Hematopoietic multipotent progenitor cell treated with erythropoietin and hydrocortisone succinate and interleukin-3 and kit ligand, for 6 days (in vitro differentiated cells): ENCODE measurements at places on chromosomes 16 and 17.

DNA sequence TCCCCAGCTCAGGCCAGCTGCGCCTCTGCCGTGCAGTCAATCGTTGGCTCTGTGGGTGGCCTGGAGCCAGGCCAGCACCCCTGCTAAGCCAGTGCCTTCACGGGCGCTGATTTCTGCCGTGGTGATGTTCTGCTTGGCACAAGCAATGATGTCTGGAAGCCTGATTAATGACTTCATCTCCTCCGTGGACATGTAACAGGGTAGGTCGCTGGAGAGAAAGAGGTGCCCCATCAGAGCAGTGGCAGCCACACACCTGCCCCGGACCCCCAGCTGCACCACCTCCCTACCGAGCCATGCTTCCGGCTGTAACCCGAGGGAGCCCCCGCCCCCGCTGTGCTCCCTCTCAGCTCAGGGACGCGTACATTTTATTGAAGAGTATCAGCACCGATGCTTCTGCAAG lies 1.9 kb downstream of the ARL16 start:
- DNase-seq: no peak

- peak; percentile 45 for DNase-seq
Measured at GRCh38 chr16:3170440-3171180, 17.4 kb upstream of the OR1F1 start.

DNA sequence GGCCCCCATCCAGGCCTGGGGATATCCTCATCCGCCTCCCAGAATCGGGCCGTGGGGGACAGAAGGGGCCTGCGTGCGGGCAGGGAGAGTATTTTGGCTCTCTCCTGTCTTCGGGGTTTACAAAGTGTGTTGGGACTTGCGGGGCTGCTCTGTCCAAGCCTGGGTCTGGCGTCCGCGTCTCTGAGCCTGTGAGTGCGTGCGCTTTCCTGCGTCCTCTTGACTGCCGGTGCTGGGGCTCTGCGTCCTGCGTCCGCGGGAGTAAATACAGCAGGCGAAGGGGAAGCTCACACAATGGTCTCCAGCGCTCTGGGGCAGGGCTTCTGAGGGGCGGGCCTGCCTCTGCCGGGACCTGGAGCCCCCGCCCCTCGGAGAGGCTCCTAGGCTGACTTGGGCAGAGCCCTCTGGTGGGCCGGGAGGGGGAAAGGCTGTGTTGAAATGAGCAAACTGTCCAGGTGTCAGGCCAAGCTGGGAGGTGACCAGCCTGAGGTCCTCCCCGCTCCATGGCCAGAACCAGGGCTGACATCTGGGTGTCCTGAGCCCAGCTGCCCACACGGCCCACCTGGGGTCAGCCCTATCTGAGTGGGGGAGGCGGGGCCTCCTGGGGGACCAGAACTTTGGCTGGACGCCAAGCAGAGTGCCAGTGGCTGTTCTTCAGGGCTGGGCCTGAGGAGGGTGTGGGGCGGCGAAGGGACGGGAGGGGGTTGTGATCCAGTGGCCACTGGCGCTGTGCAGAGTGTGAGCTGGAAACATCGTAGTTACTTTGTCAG lies 233.6 kb downstream of the SEC14L1 start:
- DNase-seq: peak; percentile 88

DNA sequence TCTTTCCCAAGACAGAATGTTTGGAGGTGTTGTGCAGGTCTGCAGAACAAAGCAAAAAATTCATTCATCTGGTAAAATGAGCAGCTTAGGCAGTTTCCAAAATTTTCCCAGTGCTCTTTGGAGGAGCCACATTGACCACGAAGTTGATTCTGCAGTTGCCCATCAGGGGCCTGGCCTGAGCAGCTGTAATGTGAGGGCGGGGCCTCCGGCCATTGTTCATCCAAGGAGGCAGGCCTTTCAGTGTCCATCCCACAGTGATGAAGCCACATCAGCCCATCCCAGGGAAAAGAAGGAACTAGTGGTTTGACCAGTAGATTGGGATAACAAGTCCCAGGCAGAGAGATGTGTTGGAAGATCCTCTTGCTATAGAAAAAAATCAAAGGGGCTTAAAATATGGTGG lies 10.1 kb downstream of the UBFD1 start:
- DNase-seq: no peak

GRCh38 chr17:81192386-81193050 lies 26.5 kb upstream of the AATK start:
- DNase-seq: no peak

DNA sequence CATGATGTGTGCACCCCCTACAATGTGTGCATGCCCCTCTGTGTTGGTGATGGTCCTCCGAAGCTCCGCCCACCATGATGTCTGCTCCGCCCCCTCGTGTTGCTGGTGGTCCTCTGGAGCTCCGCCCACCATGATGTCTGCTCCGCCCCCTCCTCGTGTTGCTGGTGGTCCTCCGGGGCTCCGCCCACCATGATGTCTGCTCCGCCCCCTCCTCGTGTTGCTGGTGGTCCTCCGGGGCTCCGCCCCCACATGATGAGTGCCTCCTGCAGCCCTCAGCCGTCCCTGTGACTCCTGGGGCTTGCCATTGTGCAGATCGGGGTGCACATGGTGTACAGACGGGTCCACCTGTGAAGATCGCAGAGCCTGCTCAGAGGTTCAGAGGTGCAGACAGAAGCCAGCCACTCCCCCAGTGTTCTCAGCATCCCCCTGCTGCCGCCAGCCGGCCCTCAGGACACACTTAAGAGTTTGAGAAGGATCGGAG lies 129.1 kb upstream of the CHMP6 start:
- DNase-seq: no peak

GRCh38 chr17:79916991-79917901 lies 78.0 kb upstream of the CBX4 start:
- DNase-seq: no peak

GRCh38 chr17:74633326-74633725 lies 9.8 kb upstream of the CD300E start:
- no peak for DNase-seq

DNA sequence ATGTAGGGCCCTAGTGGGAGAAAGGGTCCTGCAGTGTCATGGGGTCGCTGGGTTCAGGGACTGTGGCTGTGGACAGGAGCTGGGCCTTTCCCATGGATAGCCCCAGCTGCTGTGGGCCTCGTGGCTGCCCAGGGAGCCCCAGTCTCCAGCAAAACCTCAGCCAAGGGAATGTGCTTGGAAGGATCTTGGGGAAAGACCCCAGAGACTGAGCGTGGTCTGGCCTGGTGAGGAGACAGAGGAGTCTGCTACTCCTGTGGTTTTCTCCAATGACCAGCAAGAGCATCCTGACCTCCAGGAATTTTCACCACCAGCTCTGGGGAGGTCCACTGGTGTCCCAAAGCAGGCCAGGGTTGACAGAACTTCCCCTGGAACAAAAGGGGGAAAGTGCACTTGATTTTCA lies 42.3 kb downstream of the RNF112 start:
- DNase-seq: no peak

DNA sequence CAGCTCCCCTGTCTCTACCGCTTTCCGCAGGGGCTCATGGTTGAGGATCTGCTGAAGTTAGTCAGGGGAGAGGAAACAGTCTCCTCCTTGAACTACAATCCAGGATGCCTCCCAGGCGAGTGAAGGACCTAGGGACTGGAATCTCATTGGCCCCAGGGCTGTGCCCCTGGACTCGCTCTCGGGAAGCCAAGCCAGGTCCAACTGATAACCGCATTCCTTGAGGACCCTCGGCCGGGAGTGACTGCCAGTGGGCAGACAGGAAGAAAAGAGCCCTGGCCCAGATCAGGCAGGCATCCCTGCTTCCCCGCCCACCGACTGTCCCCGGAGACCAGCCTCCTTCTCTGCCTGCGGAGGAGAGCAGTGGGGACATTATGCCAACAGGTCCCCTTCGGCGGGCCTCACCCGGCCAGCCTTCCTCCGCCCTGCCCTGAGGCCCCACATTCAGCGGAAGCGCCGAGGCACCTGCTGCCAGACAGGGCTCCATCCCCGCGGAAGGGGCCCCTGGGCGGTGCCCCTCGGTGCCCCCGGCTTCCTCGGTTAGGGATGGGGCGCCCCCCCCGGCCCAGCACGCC lies 776 bp downstream of the LRRC75A start:
- DNase-seq: peak; percentile 32

- no peak for DNase-seq
Measured at GRCh38 chr16:57564571-57565270, 22.3 kb downstream of the ADGRG5 start.

GRCh38 chr17:54435966-54436365 lies 464.7 kb upstream of the TOM1L1 start:
- no peak for DNase-seq

DNA sequence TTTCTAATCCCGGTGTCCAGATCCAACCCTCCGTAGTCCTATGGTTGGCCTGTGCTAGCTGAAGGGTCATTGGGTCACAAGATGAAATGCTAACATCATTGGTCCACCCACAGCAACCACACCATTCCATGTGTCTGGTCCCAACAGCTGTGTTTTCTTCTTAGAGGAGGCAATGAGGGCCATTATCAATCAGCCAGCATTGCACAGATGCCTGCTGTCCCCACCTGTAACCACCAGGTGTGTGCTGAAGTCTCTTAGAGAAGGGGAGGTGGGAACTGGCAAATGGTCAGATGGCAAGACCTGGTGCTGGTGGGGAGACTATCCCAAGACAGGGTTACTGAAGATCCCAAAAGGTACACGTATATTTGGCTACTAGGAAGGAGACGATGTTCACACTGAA lies 37.4 kb downstream of the HIC1 start:
- no peak for DNase-seq

DNA sequence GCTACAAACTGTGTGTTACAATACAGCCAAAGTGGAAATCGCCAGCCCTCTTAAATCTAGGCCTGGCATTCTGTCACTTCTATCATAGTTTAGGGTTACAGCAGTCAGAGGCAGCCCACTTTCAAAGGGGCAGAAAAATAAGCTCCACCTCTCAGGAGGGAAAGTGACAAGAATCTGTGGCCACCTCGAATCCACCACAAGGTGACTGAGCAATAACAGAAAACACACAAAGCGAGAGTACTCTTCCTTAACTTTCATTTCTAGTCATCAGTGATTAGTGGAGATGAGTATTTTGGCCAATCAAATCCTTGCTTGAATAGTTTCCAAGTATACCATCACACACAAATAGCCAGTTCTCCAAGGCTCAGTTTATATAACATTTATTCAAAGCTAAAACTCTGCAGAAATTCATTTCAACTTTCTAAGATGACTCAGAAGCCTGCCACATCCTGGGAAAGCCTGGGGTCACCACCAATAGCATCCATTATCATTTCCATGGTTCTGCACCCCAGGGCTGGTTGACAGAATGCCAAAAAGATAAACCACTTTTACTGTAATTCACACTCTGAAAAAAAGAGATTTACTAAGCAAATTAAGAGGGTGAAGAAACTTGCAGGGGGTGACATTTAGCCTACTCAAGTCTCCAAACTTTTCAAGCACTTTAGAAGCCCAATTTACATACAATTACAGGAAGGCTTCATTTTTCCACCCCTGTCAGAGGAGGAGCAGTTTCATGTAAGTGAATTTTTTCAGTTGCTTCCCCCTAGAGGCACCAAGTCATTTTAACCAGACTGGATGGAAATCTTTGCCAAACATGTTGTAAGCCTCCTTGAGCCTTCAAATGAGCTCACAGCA lies 66.8 kb downstream of the SALL1 start:
- no peak for DNase-seq

DNA sequence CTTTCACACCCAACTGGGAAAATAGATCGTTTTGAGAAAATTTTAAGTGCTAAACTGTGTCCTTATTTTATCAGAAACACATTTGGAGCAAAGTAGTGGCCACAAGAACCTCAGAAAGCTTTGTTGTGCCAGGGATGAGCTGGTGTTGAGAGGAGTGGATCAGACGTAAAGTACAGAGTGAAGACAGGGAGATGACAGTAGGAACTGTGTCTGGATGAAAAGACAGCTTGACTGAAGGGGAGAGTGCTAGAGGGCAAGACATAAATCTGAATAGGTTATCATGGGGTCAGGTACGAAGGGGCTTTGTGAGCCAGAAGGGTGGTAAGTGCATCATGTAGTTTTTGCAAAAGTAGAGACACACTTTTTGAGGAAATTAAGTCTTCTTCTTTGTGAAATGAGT lies 39.3 kb upstream of the CARMIL2 start:
- no peak for DNase-seq

GRCh38 chr17:17220529-17220928 lies 14.4 kb upstream of the PLD6 start:
- DNase-seq: no peak

DNA sequence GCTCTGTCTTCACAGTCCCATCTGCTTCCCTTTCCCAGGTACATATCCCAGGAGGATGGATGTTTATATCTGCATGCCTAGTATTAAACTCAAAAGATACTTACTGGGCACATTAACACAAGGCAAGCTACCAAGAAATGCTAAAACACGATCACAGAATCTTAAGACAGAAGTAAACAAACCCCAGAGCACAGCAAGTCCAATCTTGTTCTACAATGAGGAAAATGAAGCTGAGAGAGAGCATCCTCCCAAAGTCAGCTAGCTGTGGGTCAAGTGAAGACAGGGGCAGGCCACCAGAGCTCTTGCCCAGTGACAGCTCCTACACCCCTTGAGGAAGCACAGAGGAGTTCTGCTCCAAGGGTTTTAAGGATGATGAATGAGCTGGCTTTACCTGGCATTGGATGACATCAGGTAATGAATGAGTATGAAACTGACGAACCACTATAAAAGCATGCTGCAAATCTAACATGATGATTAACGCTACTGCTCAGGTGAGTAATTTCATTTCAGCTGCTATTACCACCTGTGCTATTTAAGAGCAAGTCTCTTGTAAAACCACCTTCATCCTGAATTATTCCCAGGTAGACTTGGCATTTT lies 20.3 kb downstream of the XPO6 start:
- DNase-seq: no peak

GRCh38 chr17:50122945-50123344 lies 7.0 kb downstream of the SAMD14 start:
- DNase-seq: no peak

- peak; percentile 79 for DNase-seq
Measured at GRCh38 chr17:36597226-36597625, 4.2 kb upstream of the MRM1 start.

- DNase-seq: no peak
Measured at GRCh38 chr16:11604783-11605563, 18.3 kb upstream of the LITAF start.

DNA sequence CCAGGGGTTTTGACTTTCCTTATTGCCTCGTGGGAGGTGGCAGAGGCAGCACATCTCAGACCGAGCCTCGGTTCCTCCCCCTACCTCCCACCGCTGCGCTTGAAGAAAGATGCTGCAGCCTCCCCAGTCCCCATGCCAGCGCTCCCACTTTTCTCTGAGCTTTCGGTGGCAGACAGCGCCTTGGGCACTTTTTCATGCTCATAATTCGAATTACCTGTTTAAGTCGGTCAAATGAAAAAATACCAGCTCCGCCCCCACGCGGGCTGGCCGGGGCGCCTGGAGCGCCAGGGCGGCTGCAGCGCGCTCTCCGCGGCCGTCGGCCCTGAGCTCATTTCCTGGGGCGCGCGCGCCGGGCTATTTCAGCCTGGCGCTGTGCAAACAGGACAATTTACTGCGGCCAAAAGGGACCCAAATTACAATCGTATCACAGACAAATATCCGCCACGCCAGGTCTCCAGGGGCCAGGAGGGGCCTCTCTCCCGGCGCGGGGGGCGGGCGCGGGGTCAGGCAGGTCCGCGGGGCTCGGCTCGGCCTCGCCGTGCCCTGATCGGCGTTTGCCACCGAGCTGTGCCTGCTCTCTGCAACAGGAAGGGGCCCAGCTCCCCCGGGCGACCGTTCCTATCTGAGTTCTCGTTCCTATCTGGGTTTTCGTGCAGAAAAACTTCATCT lies 45.0 kb downstream of the SOST start:
- no peak for DNase-seq
